Stimulated activated CD4-positive, alpha-beta T cell treated with anti-CD3 and anti-CD28 coated beads, Interleukin-1b, Interleukin-23, amount 100 ng/mL, for 4 hours (primary cell): ENCODE measurements at places on chromosomes 1 and 21.

GRCh38 chr21:35350965-35351364, 301.9 kb upstream of the RUNX1 start:
- no peak for DNase-seq

DNA sequence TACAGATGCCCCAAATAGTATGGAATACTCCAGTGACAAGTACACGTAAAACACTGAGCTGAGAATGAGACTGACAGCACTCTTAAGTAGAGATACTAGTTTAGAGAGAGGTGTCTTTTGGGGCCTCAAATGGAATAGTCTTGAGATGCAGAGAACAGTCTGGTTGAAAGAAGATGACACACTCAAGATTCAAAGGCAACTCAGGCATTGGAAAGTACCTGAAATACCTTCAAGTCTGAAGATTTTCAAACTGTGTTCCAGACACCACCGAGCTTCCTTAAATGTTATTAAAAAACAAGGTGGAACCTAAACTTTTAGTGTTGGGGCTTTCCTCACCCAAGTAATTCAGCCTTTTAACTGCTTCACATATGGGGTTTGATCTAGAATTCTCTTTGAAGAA, 437.7 kb downstream of the OMA1 start:
- DNase-seq = no peak

DNA sequence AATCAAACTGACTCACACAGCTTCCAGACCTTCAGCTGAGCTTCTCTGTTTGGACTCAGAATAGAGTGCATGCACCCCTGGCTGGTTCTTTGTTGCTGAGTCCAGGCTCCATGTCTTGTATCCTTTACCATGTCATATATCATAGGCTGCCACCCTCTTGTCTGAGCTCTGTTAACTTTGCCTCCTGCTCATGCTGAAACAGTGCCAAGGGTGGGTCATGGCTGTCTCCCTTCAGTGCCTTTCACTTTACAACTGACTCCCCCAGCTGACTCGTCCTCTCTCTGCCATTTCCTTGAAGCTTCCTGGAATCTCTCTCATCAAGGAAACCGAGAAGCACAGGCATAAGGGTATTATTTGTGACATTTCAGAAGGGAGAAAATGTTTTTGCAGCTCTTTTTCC, 885.3 kb downstream of the TTLL7 start:
- DNase-seq = no peak

GRCh38 chr21:16797540-16797939, 715.3 kb upstream of the CXADR start:
- DNase-seq = no peak

DNA sequence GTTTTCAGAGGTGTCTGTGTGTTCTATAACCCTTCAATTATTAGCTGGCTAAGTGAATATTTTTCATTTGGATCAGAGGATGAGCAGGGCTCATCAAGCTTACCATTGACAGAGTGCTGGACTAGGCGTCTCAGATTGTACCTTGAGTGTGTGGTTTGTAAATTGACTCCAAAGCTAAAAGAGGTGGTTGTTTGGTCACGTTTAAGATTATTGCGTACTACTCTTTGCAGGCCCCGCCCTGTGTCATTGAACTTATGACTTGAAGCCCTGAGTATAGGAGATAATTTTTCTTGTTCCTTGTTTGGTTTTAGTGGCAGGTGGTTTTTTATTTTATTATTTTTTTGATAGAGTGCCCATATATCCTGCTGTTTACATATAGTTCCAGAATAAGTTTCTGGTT, 17.7 kb downstream of the MRPS6 start:
- no peak for DNase-seq

DNA sequence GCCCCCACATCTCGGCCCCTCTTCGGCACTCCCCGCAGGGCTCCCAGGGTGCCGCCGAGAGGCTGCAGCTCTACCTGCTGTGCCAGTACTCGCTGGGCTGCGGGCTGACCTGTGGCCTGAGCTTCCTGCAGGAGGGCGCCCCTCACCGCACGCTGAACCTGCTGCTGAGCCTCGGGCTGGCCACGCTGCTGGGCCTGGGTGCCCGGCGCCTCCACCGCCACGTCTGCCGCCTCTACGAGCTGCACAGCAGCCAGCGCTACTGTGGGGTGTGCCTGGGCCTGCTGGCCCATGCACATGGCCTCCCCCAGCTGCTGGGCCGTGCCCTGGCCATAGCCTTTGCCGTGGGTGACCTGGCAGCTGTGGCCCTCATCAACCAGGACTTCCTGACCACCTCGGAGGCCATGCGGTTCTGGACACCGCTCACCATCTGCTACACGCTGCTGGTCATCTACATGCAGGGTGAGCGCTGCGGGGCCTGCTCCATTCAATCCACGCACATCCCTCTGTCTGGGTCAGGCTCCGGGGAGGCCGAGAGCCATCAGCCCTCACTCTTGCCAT, 1.9 kb downstream of the TMEM82 start:
- DNase-seq = no peak

DNA sequence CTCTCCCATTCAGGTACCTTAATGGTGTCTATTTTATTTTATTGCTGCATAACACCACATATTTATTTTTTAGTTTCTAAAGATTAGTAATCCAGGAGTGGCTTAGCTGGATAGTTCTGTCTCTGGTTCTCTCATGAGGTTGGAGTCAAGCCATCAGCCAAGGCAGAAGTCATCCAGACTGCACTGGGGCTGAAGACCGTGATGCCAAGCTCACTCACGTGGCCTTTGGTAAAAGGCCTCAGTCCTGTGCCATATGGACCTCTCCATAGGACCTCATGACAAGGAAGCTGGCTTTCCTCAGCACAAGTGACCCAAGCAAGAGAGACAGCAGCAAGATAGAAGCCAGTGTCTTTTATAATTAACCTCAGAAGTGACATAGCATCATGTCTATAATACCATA, 23.0 kb upstream of the DDR2 start:
- no peak for DNase-seq

GRCh38 chr1:97201641-97202040, 480.1 kb downstream of the PTBP2 start:
- no peak for DNase-seq

DNA sequence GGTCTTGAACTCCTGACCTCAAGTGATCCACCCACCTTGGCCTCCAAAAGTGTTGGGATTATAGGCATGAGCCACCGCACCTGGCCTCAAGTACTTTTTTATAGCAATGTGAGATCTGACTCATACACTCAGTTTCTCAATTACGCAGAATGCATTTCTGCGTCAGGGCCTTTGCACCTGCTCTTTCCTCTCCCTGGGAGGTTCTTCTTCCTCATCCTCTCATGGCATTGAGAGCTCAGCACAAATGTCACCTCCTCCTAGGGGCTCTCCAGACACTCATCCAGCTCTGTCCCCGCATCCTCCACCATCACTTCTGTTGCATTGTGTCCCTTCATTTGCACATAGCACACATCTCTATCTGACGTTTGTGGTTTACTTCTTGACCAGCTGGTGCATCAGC, 418.8 kb downstream of the PTPRU start:
- DNase-seq = no peak

GRCh38 chr1:209010475-209011230, 572.9 kb upstream of the CAMK1G start:
- DNase-seq = no peak

DNA sequence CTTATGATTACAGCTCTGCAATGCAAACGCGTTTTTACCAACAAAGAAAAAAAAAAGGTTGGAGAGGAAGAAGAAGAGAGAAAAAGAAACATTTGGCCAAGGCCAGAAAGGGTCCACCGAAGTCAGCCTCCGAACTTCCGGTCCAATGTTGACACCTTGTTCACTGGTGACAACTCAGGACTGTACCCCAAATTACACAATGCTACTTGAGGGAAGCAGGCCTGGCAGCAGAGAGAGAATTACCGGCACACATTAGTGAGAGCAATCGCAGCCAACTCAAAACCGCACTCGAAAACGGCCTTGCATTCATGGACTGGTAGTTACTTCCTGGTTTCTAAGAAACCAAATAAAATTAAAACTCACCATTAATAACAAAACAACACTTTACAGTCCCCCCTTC, 652.5 kb downstream of the KIF26B start:
- no peak for DNase-seq

- no peak for DNase-seq
Measured at GRCh38 chr1:224087286-224087794, 26.6 kb upstream of the FBXO28 start.
